ENCODE measurements at places on chromosomes 3 and 15. TPM values are rescaled to one million over a fixed set of nuclear protein-coding genes. Genes with fewer than 3 reads are reported as not detected.
A peak's percentile ranks its signal among the peaks of the same experiment; 100 is the strongest.

- H3K27ac ChIP-seq, result no peak overlapping the region
- H3K27me3 ChIP-seq, result no peaks in the 10 kb centered on the region
- H3K4me1 ChIP-seq, result peaks cover 14% of the 10 kb centered on the region
- H3K36me3 ChIP-seq, result no peaks in the 10 kb centered on the region
Observed at GRCh38 chr3:125386811-125387210, 11.7 kb upstream of the ZNF148 start.

The IMPG2 gene
- total RNA-seq, result 0.45 TPM

GRCh38 chr15:42504631-42505030 is 9.2 kb downstream of the SNAP23 start:
- no peak overlapping the region for H3K27ac ChIP-seq
- no peaks in the 10 kb centered on the region for H3K27me3 ChIP-seq
- no peak for DNase-seq
- peaks cover 2% of the 10 kb centered on the region for H3K36me3 ChIP-seq
- H3K4me1 ChIP-seq, result peaks cover 5% of the 10 kb centered on the region

The SV2B gene
- not detected for total RNA-seq

DNA sequence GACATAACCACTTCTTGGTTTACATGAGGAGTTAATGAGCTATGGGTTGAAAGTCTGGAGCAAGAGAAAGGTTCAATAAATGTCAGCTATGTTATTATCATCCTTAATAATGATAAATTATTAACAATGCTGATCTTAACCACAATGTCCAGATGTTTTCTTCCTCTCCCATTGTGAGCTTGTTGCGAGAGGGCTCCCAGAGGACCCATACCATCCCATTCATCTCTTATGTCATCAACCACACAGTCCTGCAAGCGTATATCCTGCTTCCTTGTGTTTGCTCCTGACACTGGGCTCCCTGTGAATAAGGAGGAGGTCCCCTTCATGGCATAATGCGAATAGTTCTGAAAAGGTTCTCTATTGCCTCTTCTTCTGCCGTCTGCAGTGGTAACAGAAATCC is 266.8 kb downstream of the TLE3 start:
- no peak overlapping the region for H3K4me3 ChIP-seq
- no peak overlapping the region for H3K27ac ChIP-seq
- H3K27me3 ChIP-seq, result no peaks in the 10 kb centered on the region
- DNase-seq, result no peak

The TMOD3 gene
- total RNA-seq, result 37.6 TPM

The GP5 gene
- 3.3 TPM for total RNA-seq

- no peak for DNase-seq
- H3K27ac ChIP-seq, result no peak overlapping the region
- H3K4me1 ChIP-seq, result no peaks in the 10 kb centered on the region
- H3K27me3 ChIP-seq, result no peaks in the 10 kb centered on the region
- H3K36me3 ChIP-seq, result no peaks in the 10 kb centered on the region
- H3K4me3 ChIP-seq, result no peak overlapping the region
Observed at GRCh38 chr3:166100730-166101129, 263.5 kb upstream of the BCHE start.

DNA sequence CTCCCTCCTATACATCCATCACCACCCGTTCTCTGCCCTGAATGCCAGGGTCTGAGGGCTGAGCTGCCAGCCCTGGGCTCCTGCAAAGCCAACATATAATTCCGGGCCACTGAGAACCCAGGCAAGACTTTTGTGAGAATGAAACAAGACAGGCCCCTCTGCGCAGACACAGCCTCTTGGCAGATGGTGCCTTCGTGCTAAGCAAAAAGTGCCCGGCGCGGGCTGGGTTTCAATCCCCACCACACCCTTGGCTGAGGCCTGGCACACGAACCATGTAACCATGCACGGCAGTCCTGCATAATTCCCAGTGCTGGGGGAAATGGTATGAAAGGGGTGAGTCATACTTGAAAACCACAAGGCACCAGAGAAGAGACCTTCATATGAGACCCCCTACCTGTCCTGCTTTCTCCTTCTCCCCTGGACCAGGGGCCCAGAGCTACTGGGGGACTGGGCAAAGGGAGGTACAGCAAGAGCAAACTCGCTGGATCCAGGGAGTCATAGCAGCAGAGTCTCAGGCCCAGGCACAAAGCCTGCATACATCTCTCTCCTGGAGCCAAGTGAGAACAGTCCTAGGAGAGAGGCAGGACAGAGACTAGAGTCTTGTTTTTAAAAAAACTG is 26.1 kb upstream of the LOXL1 start:
- no peak overlapping the region for H3K4me3 ChIP-seq
- H3K4me1 ChIP-seq, result peaks cover 5% of the 10 kb centered on the region
- DNase-seq, result no peak
- H3K27ac ChIP-seq, result no peak overlapping the region

DNA sequence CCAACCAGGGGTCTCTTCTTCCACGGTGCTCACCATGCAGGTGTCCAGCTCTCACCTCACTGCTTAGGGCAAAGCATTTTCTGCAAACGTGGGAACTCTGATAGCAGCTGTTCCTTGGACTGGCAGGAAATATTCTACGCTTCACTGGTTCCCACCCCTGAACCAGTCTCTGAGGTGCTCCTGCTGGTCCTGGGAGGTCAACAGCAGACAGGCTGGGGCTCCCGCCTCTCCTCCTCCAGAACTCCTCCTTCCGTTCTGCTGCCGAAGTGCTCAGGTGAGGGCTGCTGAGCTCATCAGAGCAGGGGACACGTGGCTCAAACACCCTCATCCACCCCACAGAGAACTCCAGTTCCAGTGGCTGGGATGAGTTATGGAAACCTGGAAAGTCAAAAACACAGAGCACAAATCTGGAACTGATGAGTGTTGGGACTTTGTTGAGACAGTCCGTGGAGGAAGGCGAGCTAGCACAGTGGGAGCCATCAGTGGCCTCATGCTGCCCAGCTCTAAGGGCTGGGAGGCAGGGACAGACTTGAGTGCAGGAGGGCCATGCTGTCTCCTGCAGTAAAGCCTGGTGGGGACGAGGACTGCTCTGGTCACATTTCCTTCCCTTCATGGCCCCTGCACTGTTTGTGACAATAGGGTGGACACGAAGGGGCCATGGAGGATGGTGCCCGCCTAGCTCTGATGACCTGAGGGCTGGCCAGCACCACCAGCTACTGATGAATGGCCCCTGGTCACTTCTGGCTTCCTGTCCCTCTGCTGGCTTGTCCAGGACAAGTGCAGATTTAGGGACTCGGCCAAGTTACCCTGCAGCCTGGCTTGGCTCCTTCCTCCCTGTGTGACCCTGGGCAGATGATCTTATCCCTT is 137.8 kb downstream of the KLF13 start:
- no peaks in the 10 kb centered on the region for H3K27me3 ChIP-seq
- no peak overlapping the region for H3K27ac ChIP-seq
- DNase-seq, result no peak
- no peak overlapping the region for H3K4me3 ChIP-seq

DNA sequence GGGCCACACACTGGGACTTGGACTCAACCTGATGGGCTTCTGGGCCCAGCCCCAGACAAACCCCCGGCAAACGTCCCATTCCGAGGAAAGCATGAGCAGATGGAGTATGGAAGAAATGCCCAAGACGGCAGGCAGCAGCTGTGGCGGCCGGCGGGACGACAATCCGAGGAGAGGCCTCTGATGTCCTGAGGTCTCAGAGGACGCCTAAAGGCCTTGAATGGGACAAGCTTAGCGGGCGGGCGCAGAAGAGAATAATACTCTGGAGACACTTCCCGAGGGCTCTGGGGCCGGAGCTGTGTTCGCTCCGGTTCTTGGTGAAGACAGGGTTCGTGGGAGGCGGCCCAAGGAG is 482 bp upstream of the OGG1 start:
- no peaks in the 10 kb centered on the region for H3K27me3 ChIP-seq
- H3K27ac ChIP-seq, result peak overlapping the region; percentile 69
- H3K36me3 ChIP-seq, result peaks cover 51% of the 10 kb centered on the region
- DNase-seq, result no peak

- no peak overlapping the region for H3K27ac ChIP-seq
- H3K27me3 ChIP-seq, result no peaks in the 10 kb centered on the region
- H3K4me1 ChIP-seq, result peaks cover 43% of the 10 kb centered on the region
Observed at GRCh38 chr3:10119376-10119775, 3.9 kb downstream of the BRK1 start.

DNA sequence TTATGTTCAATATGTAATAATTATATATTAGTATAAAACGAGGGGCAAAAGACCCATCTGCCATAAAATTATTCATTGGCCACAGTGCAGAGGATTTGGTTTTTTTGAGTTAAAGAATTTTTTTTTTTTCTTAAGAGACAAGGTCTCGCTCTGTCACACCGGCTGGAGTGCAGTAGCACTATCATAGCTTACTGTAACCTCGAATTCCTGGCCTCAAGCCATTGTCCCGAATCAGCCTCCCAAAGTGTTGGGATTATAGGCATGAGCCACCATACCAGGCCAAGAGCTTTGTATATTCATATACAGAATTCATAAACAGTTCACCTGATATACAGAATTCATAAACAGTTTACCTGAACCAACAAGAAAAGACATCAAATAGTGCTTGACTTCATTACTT is 20.2 kb upstream of the LRRFIP2 start:
- no peaks in the 10 kb centered on the region for H3K27me3 ChIP-seq
- H3K4me3 ChIP-seq, result no peak overlapping the region
- H3K36me3 ChIP-seq, result no peaks in the 10 kb centered on the region

GRCh38 chr15:49644364-49644794 is 23.5 kb downstream of the DTWD1 start:
- no peak overlapping the region for H3K27ac ChIP-seq
- H3K36me3 ChIP-seq, result no peaks in the 10 kb centered on the region
- no peaks in the 10 kb centered on the region for H3K4me1 ChIP-seq
- no peaks in the 10 kb centered on the region for H3K27me3 ChIP-seq

DNA sequence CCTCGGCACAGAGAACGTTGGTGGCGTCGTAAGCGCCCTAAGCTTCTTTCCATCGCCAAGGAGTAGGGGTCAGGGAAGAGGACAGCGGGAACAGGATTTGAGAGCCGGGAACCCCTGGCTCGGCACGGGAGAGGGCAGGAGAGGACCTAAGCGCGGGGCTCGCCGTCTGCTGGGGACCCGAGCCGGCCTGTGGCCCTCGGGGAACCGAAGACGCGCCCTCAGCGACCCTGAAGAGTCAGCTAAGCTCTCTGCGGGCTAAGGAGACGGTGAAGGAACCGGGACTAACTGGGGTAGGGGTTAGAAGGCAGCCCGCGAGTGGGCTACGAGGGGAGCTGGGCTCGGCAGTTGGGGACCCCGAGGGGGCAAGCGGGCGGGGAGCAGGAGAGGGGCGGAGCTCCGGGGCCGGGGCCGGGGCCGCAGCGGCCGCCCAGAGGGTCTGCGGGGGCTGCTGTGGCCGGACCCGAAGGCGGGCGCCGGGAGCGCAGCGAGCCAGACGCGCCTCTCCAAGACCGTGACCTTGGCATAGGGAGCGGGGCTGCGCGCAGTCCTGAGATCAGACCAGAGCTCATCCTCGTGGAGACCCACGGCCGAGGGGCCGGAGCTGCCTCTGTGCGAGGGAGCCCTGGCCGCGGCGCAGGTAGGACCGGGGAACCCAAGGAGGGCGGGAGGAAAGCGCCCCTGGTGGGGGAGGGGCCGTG is 574 bp downstream of the CASR start:
- H3K4me3 ChIP-seq, result peak overlapping the region; percentile 40
- no peaks in the 10 kb centered on the region for H3K36me3 ChIP-seq
- DNase-seq, result no peak
- peaks cover 14% of the 10 kb centered on the region for H3K27me3 ChIP-seq
- H3K27ac ChIP-seq, result no peak overlapping the region

GRCh38 chr15:44275150-44275830 is 13.2 kb upstream of the GOLM2 start:
- H3K27ac ChIP-seq, result no peak overlapping the region
- no peaks in the 10 kb centered on the region for H3K27me3 ChIP-seq
- no peaks in the 10 kb centered on the region for H3K4me1 ChIP-seq
- no peak for DNase-seq

DNA sequence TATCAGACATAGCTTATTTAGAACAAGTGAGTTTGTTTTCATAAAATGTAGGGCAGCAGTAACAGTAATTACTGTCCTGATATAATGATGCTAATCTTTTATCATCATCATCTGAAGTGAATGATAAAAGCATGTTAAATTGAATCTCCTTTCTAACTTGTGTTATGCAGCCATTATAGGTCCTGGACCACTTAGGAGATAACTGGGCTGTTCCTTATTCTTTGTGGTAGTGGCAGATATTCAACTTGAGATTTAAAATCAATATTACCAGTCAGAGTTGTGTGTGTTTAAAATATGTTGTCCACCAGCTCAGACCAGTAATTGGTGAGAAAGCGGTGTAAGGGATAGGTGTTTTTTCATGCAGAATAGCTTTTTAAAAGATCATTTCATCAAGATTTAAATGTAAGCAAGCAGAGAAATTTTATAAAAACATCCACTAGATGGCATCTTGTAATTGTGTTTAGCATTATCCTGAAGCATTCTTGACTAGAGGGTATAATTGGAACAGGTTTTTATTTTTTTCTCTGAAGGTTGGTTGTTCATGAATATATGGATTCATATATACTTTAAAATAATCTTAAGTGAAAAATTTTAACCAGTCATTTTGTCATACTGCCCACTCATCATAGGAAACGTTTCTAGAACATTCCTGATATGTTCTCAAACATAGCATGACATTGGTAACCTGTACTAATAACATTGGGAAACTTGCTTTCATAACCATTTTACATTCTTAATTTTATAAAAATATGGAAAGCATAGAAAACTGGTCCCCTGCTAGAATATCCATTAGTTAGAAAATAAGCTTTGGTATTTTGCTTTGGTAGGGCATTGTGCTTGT is 153.9 kb downstream of the BBX start:
- H3K36me3 ChIP-seq, result no peaks in the 10 kb centered on the region
- DNase-seq, result no peak
- no peak overlapping the region for H3K27ac ChIP-seq
- H3K4me3 ChIP-seq, result no peak overlapping the region
- no peaks in the 10 kb centered on the region for H3K27me3 ChIP-seq
- no peaks in the 10 kb centered on the region for H3K4me1 ChIP-seq

GRCh38 chr3:119726909-119727308 is 24.1 kb downstream of the CFAP91 start:
- no peaks in the 10 kb centered on the region for H3K4me1 ChIP-seq
- no peak overlapping the region for H3K4me3 ChIP-seq
- no peak overlapping the region for H3K27ac ChIP-seq
- H3K27me3 ChIP-seq, result no peaks in the 10 kb centered on the region
- H3K36me3 ChIP-seq, result no peaks in the 10 kb centered on the region

DNA sequence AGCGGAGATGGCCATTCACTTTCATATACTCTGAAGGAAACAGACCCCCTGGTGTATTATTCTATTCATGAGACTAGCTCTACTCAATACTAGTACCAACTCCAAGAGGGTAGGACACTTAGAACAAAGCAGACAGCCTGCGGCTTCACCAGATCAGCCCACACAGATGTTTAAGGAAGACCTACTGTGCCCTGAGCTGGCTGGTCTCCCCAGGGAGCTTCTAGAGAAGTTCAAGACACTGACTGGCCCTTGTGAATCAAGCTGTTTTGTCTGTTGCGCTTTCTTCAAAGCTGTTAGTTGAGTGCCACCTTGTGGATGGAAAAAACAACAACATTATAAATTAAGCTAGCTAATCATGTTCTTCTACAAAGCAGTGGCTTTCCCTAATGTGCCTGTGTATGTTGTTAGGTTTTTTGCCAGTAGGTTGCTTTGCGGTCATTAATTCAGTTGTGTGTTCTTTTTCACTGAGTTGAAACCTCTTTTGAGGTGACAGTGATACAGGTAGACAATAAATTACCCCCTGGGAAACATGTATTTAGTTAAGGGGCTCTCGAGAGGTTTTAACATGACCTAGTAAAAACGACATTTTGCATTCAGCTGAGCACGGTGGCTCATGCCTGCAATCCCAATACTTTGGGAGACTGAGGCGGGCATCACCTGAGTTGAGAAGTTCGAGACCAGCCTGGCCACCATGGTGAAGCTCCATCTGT is 64.2 kb upstream of the MYZAP start:
- DNase-seq, result no peak
- no peaks in the 10 kb centered on the region for H3K36me3 ChIP-seq
- H3K27ac ChIP-seq, result no peak overlapping the region
- H3K4me3 ChIP-seq, result no peak overlapping the region
- peaks cover 5% of the 10 kb centered on the region for H3K27me3 ChIP-seq

All from CD4-positive, alpha-beta T cell (primary cell).